AG10803 (cell line): ENCODE measurements at places on chromosomes 12 and 14.

GRCh38 chr12:75481013-75481705 is 604 bp downstream of the GLIPR1 start:
- peak; percentile 48 for DNase-seq

GRCh38 chr14:73503648-73504047 is 12.9 kb downstream of the RIOX1 start:
- peak; percentile 43 for DNase-seq

- peak; percentile 77 for DNase-seq
Measured at GRCh38 chr12:105445649-105446048, 115.2 kb downstream of the C12orf75 start.

DNA sequence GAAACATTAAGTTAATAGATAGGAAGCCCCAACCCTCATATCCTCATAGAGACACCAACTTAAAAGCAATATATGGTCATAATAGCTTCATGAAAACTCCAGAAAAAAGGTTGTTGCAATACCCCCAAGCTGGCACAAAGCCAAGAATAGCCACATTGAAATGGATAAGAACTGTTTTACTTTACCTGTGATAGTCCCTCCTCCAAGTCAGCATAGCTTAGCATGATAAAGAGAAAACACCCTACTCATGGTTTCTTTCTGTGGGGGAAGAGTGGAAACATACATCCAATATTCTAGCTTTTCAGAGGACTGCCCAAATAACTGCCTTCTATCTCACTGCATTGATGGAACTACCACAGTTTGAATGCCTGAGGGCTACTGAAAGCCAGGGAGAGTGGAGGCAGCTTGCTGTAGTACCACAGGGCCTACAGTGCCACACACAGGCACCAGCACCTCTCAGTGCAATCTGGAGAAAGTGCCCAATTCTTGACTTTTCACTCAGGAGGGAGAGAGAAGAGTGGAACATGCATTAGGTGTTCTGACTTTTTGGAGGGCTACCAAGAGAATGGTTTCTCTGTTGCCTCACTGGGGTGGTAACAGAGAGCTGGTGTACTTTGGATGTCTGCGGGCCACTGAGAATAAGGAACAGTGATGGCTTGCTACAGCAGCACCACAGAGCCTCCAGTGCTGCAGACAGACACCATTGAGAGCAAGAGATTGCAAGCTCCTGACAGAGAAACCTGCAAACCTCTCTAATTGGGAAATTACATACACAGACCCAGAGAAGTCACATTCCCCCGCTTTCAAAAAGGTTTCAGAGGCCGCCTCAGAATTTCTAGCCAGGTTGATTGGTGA is 157.1 kb upstream of the GARIN2 start:
- DNase-seq, result no peak

- DNase-seq, result no peak
Measured at GRCh38 chr12:110344657-110345056, 58.9 kb downstream of the ANAPC7 start.

DNA sequence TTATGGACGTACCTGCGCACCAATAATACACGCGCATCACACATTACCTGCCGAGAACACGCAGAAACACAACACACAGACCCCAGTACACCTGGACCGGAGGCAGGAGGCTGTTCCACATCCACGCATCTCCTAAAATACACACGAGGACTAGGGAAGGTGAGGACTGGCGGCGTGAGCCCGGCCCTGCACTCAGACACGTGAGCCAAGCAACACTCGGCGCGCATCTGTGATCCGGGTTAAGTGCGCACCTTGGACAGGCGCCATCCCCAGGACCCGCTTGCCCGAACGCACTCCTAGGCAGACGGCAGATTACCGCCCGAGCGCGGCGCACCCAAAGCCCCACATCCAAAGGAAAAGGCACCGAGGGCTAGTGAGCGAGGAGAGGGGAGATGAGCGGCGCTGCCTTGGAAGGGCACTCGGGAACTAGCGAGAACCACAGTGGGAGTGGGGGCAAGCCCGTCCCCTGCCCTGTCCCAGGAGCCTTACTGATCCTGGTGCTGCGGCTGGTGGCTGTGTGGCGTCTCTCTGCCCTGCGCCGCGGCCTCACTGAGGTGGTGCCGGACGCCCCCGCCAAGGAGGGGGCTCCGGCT is 417 bp downstream of the GLS2 start:
- no peak for DNase-seq

DNA sequence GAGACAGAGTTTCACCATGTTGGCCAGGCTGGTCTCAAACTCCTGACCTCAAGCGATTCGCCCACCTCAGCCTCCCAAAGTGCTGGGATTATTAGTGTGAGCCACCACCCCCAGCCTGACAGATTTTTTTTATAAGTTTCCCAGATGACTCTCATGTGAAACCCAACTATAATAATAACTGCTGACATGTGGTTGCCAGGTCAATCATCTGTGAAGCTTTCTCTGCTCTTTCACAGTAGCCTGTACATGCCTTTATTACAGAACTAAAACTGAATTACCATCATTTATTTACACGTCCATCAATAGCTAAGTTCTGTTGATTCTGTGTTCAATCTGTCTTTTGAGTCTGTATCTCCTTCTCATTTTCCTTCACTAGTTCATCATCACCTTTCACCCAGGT is 218.5 kb downstream of the RPS29 start:
- DNase-seq, result no peak

DNA sequence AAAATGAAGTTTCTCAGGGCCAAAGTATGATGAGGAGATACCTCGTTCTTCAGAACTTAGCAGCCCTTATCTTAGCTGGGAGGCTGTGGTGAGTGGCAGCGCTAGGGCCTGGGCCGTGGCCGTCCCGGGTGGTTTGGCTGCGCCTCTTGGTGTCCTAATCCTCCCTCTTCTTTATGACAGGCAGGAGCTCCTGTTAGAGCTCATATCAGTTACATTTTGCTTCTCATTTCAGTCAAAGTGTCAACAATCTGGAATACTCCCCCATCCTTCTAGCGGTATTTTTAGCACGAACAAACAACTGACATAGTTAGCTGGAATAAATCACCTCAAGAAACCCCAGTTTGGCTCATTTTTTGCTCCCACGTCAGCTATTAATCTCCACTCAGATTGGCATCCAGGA is 188.8 kb downstream of the TTC7B start:
- DNase-seq, result no peak

GRCh38 chr12:124940393-124941169 is 26.1 kb upstream of the UBC start:
- peak; percentile 88 for DNase-seq

DNA sequence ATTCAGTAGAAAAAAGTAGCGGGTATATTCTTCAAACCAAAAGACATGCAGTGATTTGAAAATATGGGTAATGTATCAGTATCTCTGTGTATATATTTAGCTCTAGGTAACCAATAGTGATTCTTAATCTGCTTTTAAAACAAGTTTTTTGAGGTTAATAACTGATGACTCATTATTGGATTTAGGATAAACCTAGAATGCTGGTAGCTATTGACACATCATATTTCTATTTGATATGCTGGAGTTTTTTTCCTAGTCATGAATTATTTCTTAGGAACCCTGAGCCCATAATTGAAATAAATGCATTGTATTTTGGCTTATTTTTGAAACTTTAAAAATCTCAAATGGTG is 15.5 kb downstream of the ARF6 start:
- DNase-seq, result no peak

GRCh38 chr12:129570796-129571400 is 332.9 kb downstream of the TMEM132D start:
- DNase-seq, result no peak

DNA sequence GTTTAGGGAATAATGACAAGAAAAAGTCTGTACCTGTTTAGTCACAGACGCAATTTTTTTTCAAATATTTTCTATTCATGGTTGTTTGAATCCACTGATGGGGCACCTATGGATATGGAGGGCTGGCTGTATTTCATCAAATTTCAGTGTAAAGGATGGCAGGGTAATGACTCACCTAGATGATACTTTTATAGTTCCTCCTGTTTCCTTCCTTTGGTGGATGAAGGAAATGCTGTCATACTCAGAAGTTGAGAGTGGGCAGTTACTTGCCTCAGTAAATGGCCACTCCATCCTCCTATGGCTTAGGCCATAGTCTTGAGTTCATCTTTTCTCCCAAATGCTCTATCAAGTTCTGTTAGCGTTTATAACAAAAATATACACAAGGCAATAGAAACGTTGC is 18.9 kb upstream of the C12orf71 start:
- no peak for DNase-seq

- no peak for DNase-seq
Measured at GRCh38 chr12:113103756-113104450, 31.7 kb downstream of the RASAL1 start.

- DNase-seq, result no peak
Measured at GRCh38 chr12:87266305-87266704, 762.9 kb downstream of the C12orf50 start.

- peak; percentile 50 for DNase-seq
Measured at GRCh38 chr12:68805592-68806120, 2.3 kb upstream of the MDM2 start.

GRCh38 chr12:11920231-11920630 is 150.5 kb upstream of the BCL2L14 start:
- DNase-seq, result peak; percentile 47

DNA sequence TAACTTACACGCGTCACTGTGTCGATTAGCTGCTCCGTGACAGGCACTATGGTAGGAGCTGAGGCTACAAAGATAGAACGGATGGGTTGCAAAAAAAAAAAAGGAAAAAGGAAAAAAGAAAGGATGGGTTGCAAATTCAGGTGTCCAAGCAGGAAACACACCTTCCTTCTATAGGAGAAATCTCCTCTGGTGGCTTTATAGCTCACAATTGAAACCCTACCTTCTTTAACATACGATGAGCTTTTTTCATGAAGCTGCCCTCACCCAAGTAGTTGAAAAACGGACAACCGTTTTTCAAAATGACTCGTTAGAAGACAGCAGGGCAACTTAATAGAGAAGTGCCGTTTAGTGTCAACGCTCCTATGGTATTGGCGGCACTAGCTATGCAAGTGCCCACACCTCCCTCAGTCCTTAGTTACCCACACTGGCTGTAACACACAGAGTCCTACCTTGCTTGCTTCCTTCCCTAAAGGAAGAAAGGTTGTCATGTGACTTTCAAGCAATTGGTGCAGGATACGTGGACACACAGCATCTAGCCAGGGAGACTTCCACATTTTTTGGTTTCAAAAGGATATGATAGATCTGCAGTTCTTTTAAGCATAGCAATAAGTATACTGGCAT is 682 bp upstream of the TRIP11 start:
- DNase-seq, result peak; percentile 23

GRCh38 chr12:68154779-68155178 is 4.8 kb downstream of the IFNG start:
- no peak for DNase-seq

DNA sequence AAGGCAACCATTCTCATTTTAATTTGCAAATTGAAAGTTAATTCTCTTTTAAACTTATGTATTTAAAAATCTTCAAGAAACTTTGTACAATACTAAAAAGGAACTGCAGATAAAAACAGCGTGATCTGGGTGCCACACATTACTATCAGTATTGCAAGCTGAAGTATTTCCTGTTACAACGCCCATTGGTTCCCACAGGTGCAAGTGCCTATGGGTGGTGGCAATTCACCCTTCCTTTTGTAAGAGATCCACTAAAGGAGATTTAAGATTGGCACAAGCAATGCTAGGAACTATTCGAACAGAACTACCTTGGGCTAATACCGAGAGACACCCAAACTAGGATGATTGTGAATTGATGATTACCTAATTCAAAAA is 13.2 kb downstream of the TAOK3 start:
- no peak for DNase-seq

DNA sequence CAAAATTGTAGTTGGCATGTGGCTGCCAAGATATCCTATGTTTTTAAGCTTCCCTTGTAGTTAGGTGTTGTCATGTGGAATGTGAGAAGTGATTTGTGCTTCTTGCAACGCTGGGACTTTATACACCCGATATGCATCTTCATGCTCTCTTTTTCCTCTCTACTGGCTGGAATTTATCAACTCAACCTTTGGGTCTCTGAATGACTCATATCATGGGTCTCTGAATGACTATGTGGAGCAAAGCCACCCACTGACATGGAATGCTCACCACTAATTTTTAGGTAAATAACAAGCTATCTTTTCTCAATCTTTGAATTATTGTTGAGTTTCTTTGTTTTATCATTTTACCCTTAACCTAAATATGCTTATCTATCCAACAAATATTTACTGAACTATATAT is 144.6 kb downstream of the ATP23 start:
- no peak for DNase-seq

- DNase-seq, result no peak
Measured at GRCh38 chr12:69834147-69834546, 9.1 kb downstream of the MYRFL start.

GRCh38 chr12:67988601-67989021 is 636 bp upstream of the IFNG-AS1 start:
- DNase-seq, result no peak

DNA sequence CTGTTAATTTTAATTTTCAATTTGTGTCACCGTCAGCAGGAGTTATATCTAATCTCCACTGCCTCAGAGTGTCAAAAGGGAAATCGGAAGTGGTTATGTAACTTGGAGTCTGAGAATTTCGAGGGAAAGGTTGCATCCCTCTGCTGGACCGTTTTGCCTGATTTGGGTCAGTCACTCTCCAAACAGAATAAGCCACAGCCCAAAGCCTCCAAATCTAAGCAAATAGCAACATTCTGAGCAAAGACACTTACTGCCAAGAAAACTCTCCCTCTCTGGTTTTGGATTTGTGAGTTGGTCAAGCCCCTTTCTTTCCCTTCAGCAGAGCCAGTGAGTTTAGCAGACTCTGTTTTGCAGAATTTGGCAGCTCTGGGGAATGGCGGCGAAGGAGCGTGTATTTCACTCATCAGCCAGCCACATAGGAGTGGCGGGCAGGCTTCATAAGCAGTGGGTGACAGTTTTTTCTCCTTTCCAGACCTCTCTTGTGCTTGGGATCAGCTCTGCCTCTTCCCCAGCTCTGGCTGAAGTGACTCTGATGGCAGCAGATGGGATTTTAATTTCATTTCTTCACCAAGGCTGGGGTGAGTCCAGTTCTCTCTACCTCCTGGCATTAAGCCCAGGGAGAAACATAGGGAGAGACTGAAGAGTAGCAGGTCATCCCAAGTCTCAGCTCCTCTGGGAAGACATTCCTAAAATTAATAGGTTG is 218.7 kb upstream of the NOS1 start:
- DNase-seq, result peak; percentile 24

DNA sequence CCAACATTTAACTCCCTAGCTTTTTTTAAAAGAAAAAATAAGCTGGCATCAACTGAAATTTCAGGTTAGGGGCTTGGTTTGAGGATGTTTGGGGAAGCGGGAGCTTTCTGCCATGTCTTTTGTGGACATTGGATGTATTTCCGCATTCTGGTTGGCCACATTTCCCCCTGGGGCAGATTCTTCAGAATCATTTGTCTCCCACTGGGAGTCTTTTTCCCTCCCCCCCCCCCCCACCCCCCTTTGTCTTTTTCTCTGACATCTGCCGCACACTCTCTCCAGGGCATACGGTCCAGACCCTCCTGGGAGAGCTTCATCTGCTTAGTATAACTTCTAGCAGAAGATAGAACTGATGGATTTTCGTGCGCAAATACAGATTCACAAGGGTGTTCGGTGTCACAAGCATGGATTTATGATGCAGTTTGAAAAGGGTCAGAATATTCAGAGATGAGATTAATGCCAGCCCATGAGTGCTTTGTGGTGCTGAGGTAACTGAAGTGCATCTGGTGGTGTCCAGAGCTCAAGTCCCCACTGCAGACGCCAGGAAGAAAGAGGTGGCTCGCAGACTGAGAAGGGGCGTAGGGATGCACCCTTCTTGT is 40.2 kb downstream of the ETV6 start:
- DNase-seq, result no peak
